Stimulated activated CD4-positive, alpha-beta T cell treated with anti-CD3 and anti-CD28 coated beads, Interleukin-4, amount 100 ng/mL, for 4 hours (primary cell): ENCODE measurements at places on chromosomes 2 and 18.

- DNase-seq: no peak
Measured at GRCh38 chr2:42618972-42619371, 50.5 kb downstream of the MTA3 start.

- no peak for DNase-seq
Measured at GRCh38 chr2:143890798-143891197, 629.1 kb downstream of the ZEB2 start.

DNA sequence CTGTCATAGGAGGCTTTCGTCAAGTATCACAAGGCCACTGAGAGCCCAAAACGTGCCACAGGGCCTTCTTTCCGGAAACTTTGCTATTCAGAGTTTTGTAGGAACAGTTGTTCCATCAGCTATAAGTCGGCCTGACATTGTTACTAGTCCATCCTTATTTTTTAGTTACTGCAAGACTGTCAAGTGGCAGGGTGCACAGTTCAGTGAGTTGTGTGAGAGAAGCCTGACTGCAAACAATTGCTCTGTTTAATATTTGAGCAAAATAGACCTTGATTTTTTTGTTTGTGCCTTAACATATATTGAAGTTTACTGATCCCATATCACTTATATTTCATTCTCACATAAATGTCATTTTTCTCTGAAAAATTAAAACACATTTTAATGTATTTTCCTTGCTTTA, 110.1 kb downstream of the GALNT1 start:
- no peak for DNase-seq

DNA sequence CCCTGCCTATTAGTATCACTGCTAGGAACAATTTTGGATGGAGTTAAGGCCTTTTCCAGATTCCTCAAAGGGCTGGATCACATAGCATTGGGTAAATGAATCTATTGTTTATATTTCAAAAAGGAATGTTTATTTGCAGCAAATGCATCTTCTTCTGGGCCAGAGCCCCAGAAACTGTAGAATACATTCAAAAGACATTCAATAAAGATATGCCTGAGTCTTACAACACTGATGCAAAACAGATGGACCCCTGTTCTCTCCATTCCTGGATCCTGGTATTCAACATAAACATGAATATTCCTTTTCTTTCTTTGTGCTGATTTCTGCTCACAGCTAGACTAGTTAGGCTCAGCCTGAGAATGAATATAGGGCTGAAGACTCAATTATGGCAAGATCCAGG, 227.2 kb upstream of the KLHL29 start:
- no peak for DNase-seq

DNA sequence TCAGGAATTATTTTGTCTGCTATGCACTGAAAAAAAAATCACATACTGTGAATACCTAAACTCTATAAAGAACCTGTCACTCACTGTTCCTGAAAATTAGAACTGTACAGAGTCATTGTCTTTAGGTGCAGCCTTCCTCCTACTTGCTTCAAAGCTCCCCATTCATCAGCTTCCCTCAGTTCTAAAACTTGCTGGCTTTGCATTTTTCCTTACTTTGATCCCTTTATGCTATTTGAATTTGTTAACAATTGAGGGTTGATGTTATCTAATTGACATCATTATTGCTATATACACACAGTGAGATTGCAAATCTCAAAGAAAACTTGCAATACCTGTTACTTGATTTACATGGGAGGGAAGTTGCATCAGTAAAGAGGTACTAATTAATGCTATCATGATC, 48.3 kb downstream of the PTH2R start:
- DNase-seq: no peak

DNA sequence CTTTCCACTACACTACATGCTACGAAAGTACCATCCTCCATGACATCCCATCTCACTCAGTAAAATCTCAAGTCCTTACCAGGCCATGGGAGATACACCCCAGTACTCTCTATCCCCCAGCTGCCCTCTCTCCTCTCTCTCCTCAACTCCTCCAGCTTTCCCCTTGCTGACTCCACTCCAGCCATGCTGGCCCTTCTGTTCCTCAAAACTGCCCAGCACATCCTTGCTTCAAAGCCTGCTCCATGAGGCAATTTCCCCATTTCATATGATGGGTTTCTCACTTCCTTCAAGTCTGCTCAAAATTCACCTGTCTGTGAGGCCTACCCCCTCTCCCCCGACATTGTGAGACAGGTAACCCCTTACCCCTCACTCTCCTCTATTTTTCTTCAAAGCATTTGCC, 8.6 kb downstream of the CHN1 start:
- DNase-seq: no peak

DNA sequence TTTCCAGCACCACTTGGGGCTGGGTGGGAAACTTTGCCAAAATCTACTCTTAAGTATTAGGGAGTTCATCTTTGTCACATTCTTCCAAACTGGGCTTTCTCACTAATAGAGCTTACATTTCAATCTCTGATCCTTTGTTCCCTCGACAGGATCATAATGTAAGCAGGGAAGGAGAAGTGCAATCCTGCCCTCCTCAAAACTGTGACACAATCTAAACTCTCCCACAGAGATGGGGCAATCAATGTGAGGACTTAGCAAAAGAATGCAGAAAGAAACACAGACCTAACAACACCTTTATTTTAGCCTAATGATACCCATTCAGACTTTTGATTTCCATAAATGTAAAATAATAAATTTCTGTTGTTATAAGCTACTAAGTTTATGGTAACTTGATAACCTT, 40.8 kb downstream of the DSEL start:
- no peak for DNase-seq

GRCh38 chr2:240631548-240632305, 6.4 kb downstream of the GPR35 start:
- DNase-seq: no peak

- no peak for DNase-seq
Measured at GRCh38 chr18:70559446-70559845, 270.6 kb downstream of the SOCS6 start.

- DNase-seq: no peak
Measured at GRCh38 chr2:178317811-178318210, 123.5 kb downstream of the OSBPL6 start.

DNA sequence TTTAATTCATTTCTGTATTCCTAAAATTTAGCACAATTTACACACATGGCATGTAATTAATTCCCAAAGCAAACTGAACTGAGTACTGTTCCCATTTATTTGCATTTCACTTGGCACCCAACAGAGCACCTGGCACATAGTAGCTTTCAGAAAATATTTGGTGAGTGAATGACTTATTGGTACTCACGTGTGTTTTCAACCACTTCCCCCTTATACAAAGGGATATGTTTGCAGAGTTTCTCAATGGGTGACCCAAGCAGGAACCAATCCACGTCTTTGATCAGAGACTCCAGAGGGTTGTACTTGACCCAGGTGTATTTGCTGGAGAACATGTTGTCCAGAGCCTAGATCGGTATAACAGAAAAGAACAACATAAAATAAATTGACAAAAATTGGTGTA, 6.6 kb downstream of the GKN2 start:
- no peak for DNase-seq

GRCh38 chr2:215613280-215613679, 177.4 kb upstream of the FN1 start:
- DNase-seq: no peak

DNA sequence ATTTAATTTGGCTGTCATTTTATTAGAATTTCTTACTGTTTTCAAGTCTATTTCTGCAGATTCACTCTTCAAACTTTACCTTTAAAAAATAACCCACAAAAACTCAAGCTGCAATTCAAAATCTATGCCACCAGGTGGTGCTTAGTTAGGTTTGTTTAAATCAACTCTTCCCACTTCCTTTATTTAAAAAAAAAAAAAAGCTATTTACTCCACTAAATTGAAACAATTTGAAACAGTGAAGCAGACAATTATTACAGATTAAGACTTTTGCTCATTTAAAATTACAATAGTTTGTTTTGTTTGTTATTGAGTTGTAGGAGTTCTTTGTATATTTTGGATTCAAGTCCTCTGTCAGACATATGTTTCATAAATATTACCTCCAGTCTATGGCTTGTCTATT, 300.0 kb downstream of the PDE11A start:
- no peak for DNase-seq

GRCh38 chr2:210860276-210860675, 303.9 kb downstream of the CPS1 start:
- DNase-seq: no peak

- no peak for DNase-seq
Measured at GRCh38 chr2:161414042-161415033, 1.8 kb upstream of the TBR1 start.

- DNase-seq: no peak
Measured at GRCh38 chr18:47915229-47915628, 15.2 kb downstream of the SMAD2 start.

DNA sequence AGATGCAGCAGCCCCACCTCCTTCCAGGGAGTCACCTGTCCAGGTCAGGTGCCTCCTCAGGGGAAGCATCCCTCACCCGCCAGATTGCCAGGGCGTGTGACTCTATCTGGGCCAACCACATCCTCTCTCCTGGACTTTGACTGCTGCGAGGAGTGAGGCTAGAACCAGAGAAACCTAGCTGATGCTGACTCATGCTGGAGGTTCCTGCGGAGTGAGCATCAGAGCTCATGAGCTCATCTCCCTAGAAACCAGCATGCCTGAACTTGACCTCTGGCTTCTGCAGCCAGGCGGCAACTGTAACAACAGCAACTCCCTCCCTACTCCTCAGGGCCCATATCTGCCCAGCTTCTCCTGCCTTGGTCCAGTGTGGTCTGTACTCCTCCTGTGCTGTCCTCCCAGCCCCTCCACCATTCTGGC, 28.3 kb upstream of the NT5DC4 start:
- peak; percentile 21 for DNase-seq

GRCh38 chr2:60741576-60741975, 14.5 kb upstream of the PAPOLG start:
- no peak for DNase-seq

- no peak for DNase-seq
Measured at GRCh38 chr2:42872721-42873120, 80.3 kb upstream of the HAAO start.

DNA sequence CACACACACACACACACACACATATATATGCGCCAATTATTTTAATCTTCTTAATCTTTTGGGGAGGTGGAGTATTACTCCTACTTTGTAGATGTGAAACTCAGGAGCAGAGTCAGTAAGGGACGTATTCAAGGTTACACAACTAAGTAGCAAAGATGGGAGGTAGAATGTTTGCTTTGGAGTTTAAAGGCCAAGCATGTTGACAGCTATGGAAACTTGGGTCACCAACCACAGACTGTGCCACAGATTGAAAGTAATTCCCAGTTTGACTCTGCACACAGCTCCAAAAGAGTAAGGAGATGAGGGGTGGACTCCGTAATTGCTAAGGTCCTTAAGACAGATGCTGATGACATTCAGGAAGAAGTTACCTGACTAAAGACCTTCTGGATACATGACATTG, 124.8 kb upstream of the ITGB6 start:
- no peak for DNase-seq

DNA sequence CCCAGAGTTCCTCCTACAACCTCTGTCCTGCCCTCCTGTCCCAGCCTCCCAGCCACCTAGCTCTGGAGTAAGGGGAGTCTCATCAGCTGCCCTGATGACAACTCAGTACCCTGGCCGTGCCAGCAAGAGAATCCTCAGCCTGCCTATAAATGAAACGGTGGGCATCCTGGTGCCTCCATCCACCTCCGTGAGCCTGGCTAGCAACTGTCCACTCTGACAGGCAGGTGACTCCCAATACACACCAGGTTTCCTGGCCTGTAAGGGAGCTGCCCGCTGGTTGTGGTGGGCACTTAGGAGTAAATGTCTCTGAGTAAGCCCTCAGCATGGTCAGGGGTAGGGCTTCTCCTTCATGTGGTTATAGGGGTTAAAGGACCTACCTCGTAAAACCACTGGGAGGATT, 81.5 kb downstream of the XDH start:
- no peak for DNase-seq

- peak; percentile 43 for DNase-seq
Measured at GRCh38 chr2:173448938-173449471, 94.3 kb downstream of the CDCA7 start.

- no peak for DNase-seq
Measured at GRCh38 chr2:149330127-149331022, at the start of gene LYPD6. LYPD6 (plus strand) TSS chr2:149330587; CDS start chr2:149437709, 107,122 bp downstream.

- no peak for DNase-seq
Measured at GRCh38 chr2:239908744-239909143, 116.4 kb downstream of the NDUFA10 start.

- DNase-seq: no peak
Measured at GRCh38 chr2:100537918-100538317, 24.9 kb upstream of the PDCL3 start.

- no peak for DNase-seq
Measured at GRCh38 chr2:100143286-100143685, 896 bp upstream of the AFF3 start.

- peak; percentile 67 for DNase-seq
Measured at GRCh38 chr18:79400591-79401381, 5.1 kb downstream of the NFATC1 start.
